Stimulated activated CD4-positive, alpha-beta T cell treated with anti-CD3 and anti-CD28 coated beads, Interleukin-15, amount 100 ng/mL, for 24 hours (primary cell): ENCODE measurements at places on chromosomes 13 and 19.

DNA sequence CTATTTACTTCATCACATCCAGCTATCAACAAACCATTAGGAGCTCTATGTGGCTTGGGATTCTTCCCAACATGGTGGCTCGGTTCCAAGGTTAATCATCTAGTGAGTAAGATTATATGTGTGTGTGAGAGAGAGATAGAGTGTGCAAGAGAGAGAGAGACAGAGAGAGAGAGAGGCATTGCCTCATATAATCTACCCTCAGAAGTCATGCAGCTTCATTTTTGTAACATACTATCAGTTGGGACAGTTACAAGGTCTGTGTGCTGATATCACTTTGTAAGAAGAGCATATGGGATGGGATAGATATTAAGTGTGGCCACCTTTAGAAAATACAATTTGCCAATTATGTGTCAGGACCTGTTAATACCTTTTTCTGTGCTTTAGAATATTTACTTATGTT, 104.1 kb downstream of the NDFIP2 start:
- DNase-seq, result no peak

GRCh38 chr19:18415178-18415867, 3.9 kb upstream of the SSBP4 start:
- DNase-seq, result peak; percentile 36

DNA sequence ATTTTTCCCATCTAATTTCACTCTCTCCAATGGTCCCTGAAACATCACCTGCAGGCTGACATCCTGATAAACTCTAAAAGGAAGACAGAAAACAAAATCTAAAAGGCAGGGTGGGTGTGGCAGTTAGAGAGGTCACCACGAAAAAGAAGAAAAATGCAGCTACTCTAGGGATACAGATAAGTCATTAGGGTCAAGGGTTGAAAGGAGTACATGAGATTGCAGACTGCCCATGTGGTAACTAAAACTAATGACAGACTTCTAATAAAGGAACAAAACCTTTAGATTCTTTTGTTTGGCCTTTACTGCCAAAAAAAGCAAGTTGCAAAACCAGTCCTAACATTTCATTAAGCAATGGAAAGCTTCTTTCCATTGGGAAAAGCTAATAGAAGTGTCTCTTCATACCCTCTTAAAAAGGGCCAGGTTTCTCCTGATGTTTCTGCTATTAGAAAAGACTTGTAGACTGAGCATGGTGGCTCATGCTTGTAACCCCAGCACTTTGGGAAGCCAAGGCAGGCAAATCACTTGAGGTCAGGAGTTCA, 31.0 kb downstream of the THSD1 start:
- no peak for DNase-seq

- no peak for DNase-seq
These were observed 699 bp downstream of the RCBTB2 start for GRCh38 chr13:48532256-48532505.

DNA sequence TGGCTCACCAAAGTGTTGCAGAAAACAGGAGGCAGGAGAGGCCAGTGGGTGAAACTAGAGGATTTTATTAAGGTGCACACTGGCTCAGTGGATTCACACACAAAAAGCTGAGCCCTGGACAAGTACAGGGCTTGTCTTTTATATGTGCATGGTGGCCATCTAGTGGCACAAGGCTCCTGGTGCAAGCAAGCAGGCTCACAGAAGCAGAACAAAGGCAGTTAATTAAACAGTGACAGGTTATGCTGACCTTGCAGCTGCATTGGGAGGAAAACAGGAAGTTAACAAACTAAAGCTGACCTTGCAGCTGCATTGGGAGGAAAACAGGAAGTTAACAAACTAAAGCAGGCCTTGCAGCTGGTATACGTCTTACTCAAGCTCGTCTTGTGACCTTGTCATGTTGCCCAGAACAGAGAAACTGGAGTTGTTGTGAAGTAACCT, 65.3 kb upstream of the ZNF681 start:
- peak; percentile 3 for DNase-seq

GRCh38 chr13:108451121-108451520, 178.3 kb upstream of the MYO16 start:
- no peak for DNase-seq
